ENCODE measurements at places on chromosomes 4 and X.

- no peak for DNase-seq
Observed at GRCh38 chr4:103012551-103012950, 7.0 kb downstream of the SLC9B1 start.

DNA sequence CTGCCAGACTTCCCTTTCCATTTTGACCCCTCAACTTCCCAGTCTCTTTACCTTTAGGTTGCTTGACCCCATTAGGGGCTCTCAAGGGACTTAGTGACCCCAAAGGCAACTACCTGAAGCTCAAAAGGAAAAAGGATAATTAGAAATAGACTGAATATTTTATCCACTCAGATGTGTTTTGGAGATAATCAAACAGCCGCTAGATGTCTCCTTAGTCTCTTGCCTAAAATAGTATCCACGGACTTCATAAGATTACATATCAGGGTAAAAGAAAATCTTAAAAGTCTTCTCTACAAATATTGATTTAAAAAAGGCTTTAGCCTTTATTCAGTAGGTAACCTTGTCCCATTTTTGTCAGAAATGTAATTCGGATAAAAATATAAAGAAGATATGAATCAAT, 21.0 kb upstream of the RHOXF2 start:
- DNase-seq: no peak

- peak; percentile 0 for DNase-seq
Observed at GRCh38 chrX:10722851-10723250, 102.5 kb upstream of the MID1 start.

GRCh38 chr4:39047681-39048080, 14.4 kb upstream of the KLHL5 start:
- no peak for DNase-seq

- DNase-seq: no peak
Observed at GRCh38 chr4:41232406-41232805, 18.1 kb upstream of the APBB2 start.

- no peak for DNase-seq
Observed at GRCh38 chrX:133746593-133746992, 238.8 kb downstream of the GPC3 start.

DNA sequence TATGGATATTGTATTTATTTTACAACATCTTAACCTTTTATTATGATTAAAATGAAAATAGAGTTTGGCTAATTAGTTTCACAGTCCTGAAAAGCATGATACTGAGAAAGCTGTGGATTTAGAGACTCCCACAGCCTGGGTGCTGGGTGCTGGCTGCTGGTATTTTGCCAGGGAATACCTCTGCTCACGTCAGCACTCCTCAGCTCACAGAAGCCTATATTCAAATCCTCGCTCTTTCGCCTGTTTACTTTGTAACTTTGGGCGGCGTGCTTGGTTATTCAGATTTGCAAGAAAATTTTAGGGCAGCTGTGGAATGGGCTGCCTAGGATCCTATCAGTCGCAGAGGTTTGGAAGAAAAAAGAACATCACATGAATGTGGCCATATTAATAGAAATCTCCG, 261.8 kb downstream of the DCTD start:
- no peak for DNase-seq

DNA sequence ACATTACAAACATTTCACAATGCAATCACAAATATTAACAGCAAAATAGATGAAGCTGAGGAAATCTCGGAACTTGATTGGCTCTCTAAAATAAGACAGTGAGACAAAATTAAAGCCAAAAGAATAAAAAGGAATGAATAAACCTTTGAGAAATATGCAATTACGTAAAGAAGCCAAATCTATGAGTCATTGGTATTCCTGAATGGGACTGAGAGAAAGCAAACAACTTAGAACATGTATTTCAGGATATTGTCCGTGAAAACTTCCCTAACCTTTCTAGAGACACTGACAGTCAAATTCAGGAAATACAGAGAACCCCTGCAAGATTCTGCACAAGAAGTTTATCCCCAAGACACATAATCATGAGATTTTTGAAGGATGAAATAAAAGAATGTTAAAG, 48.4 kb upstream of the SPANXN2 start:
- DNase-seq: no peak

DNA sequence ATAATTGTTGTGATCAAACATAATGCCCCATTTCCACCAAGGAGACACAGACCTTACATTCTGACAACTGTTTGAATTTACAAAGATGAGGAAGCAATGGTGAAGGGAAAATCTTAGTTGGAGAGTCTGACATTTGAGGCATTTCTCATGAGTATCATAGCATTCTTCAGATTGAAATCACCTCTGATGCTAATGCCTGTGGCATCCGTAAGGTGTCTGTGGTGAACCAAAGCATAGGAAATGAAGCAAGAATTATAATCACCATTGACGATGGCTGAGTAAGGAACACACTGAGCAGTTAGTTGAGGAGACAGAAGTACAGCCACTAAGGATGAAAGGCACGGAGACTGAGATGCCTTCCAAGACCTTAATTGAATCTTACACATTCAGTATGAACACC, 575.7 kb downstream of the TRIML1 start:
- DNase-seq: no peak

DNA sequence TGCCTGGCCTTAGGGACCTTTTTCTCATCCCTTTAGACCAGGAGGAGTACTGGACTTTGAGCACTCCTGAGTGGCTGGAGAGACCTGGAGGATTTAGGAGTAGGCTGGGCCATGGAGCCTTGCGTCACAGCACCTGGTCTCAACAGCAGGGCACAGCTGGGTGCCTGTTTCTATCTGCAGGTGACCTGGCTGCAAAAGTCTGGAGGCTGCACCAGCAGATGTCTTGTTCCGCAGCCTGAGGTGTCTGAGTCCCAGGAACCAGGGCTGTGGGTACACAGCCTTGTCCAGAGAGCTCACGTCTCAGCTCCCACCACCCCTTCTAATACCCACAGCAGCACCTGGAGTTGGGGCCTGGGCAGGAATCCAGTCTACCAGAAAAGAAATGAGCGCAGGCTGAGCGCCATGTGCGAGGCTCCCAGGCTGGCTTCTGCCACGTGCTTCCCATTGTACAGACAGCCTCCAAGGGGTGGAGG, 5.0 kb upstream of the NSD2 start:
- DNase-seq: no peak

DNA sequence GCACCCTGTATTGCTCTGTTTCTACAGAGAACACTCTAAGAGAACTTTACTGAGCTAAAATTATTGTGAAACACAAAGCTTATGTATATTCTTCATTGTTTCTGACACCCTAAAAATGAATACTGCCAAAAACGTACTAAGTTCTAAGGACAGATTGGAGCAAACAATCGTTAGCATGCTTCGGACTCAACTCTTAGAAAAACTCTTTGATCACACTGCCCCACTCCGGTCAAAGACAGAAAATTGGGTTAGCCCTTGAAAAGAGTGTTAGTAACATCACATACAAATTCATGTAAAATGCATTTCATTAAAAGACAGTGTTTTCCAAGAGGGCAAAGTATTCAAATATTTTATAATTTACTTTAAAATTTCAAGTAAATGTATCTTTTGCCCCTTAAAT, 177.4 kb downstream of the DCHS2 start:
- DNase-seq: no peak

GRCh38 chrX:11100281-11101035, 10.7 kb upstream of the HCCS start:
- no peak for DNase-seq

- DNase-seq: no peak
Observed at GRCh38 chr4:77728420-77728819, 90.7 kb downstream of the CNOT6L start.

- no peak for DNase-seq
Observed at GRCh38 chr4:61603086-61603485, 403.0 kb downstream of the ADGRL3 start.

GRCh38 chr4:8599657-8600056, 7.1 kb downstream of the CPZ start:
- DNase-seq: no peak

GRCh38 chr4:53004497-53005148, 142.5 kb downstream of the RASL11B start:
- no peak for DNase-seq

DNA sequence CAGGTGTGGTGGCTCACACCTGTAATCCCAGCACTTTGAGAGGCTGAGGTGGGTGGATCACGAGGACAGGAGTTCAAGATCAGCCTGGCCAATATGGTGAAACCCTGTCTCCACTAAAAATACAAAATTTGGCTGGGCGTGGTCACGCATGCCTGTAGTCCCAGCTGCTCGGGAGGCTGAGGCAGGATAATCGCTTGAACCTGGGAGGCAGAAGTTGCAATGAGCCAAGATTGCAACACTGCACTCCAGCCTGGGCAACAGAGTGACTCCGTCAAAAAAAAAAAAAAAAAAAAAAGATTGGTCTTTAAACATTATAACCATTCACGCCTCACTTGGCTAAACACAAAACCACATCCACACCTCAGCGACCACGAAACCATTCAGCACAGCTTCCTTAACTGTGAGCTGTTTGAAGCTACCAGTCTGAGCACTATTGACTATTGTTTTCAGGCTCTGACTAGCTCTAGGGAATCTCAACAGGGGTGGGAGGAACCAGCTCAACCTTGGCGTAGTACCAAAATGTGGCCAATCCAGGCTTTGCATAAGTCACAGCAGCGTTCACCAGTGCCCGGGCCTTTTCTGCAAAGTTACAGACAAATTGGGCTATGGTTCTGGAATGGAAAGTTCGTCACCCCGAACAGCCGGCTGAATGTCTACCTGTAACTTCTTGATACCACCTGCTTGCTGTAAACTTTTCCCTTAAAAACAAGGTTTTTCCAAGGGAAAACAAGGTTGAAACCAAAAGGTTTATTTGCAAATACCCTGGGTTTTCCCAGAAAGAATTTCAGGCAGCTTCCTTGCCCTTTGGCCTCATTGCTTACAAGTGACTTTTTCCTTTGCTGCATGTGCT, 73.6 kb upstream of the DHX15 start:
- DNase-seq: no peak

DNA sequence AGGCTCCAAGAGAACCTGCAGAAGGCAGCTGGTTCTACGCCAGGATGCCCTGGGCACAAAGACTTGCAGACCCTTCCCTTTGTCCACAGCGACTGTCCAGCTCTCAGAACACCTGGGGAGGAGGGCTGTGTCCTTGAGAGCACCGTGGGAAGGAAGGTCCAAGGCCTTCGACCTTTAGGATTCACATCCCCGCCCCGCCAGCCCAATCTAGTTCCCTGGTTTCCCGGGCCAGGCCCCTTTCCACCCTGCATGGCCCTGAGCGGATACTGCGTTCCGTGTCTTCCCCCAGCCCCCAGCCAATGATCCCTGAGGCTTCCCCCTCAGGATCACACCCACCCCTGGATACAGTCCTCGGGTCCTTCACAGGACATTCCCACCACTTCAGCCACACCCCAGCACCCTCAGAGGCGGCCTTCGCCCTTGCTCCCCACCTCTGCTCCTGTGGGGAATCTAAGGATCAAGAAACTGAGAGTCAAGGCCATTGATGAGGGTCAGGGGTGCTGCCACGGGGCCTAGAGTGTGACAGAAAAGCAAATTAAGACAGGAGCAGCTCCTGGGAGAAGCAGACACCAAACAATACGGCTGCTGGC, 9.1 kb downstream of the ABCD1 start:
- DNase-seq: no peak

- DNase-seq: no peak
Observed at GRCh38 chrX:18931972-18932371, 51.9 kb downstream of the PHKA2 start.

GRCh38 chr4:158094413-158095134, 78.3 kb downstream of the GASK1B start:
- no peak for DNase-seq

DNA sequence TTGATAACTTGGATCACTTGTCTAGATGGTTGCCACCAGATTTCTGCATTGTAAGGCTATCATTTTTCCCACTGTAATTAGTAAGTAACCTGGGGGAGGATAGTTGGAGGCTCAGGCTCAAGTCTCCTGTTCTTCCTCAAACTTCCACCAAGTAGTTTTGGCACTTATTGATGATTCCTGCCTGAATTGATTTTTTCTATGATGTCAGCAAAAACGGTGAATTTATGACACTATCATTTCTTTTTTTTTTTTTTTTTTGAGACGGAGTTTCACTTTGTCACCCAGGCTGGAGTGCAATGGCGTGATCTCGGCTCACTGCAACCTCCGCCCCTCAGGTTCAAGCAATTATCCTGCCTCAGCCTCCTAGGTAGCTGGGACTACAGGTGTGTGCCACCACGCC, 12.4 kb downstream of the TMSB4X start:
- DNase-seq: no peak

- DNase-seq: no peak
Observed at GRCh38 chr4:7668271-7668670, 233.5 kb upstream of the PSAPL1 start.

DNA sequence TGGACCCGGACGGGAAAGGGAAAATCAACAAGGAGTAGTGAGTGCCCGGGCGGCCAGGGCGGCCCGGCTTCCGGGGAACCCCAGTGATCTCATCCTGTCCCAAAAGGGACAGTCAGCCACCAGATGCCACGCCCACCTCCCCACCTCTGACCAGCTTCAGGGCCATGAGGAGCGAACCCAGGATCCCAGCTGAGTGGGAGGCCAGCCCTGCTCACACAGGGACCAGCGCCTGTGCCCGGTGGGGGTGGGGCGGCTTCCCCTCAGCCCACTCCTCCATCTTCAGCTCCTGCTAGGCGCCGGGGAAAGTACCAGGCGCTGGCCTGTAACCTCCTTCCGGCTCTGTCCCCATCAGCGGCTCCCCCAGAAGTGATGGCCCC, 6.2 kb downstream of the MYL5 start:
- DNase-seq: no peak

- no peak for DNase-seq
Observed at GRCh38 chr4:179871726-179872125, 2371.5 kb upstream of the TENM3 start.

- no peak for DNase-seq
Observed at GRCh38 chrX:36102425-36102824, 182.9 kb downstream of the CFAP47 start.

DNA sequence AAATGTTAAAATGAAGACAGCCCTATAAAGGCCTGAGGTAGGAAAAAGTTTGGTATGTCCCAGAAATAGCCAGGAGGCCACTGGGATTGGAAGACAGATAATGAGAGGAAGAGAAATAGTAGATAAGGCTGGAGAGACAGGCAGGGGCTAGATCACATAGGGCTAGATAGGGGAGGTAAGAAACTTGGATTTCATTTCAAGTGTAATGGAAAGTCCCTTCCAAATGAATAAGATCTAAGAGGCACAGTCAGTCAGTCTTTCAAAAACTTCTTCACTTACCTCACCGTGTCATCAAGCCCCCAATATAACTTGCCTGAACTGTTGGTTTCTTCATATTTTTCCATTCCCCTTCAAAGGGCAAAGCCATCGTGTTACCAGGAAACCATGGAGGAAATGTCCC, 121.8 kb downstream of the SPCS3 start:
- DNase-seq: no peak

DNA sequence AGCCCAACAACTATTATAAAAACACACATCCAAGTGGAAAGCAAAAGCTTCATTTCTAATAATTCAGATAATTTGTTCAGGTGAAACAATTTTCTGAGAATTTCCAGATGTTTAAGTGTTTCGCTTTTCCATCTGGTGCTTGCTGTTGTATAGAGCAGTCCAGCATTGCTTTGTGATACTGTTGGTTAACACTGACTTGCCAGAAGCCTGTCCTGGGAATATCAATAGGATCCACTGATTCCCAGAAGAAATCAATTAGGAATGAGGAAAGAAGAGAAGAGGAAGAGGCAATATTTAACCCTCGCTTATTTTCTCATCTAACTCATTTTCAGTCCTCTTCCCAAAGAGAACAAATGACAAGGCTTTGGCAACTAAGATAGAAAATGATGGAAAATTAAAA, 94.9 kb upstream of the DDIT4L start:
- no peak for DNase-seq

GRCh38 chr4:136847881-136848621, 684.2 kb downstream of the PCDH18 start:
- DNase-seq: no peak

Measured in activated CD4-positive, alpha-beta T cell treated with anti-CD3 and anti-CD28 coated beads, Interleukin-2, amount 50 U/mL, for 24 hours (primary cell).